Nasal cavity respiratory epithelium epithelial cell of viscerocranial mucosa (primary cell): ENCODE measurements at places on chromosomes 1 and 21. TPM values are rescaled to one million over a fixed set of nuclear protein-coding genes. Genes with fewer than 3 reads are reported as not detected.

VN1R5 gene
- total RNA-seq: not detected in 2 replicates

TYW3 gene
- total RNA-seq: 9.6 and 17.6 TPM in 2 replicates

MYBPHL gene
- total RNA-seq: not detected in 2 replicates

C4BPA gene
- not detected in 2 replicates for total RNA-seq

DCAF6 gene
- 32.5 and 67.8 TPM in 2 replicates for total RNA-seq

WRAP73 gene
- total RNA-seq: 22.8 and 27.0 TPM in 2 replicates

SYPL2 gene
- total RNA-seq: not detected in 2 replicates
